M059J (cell line): ENCODE measurements at places on chromosomes 16 and 17.

DNA sequence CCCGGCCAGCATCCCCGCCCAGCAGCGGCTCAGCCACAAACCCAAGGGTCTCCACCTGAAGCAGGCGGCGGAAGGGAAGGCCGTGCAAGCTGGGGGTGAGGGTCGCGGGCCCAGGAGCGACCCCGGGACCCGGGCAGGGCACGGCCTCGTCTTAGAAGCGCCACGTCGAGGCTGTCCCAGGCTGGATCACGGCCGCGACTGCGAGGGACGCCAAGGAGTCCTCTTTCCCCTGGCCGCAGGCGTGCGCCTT is 538 bp upstream of the CCNF start:
- DNase-seq: no peak

GRCh38 chr17:21508211-21508610 is 132.1 kb downstream of the KCNJ12 start:
- no peak for DNase-seq

GRCh38 chr16:89373355-89374110 is 116.8 kb downstream of the ANKRD11 start:
- no peak for DNase-seq

DNA sequence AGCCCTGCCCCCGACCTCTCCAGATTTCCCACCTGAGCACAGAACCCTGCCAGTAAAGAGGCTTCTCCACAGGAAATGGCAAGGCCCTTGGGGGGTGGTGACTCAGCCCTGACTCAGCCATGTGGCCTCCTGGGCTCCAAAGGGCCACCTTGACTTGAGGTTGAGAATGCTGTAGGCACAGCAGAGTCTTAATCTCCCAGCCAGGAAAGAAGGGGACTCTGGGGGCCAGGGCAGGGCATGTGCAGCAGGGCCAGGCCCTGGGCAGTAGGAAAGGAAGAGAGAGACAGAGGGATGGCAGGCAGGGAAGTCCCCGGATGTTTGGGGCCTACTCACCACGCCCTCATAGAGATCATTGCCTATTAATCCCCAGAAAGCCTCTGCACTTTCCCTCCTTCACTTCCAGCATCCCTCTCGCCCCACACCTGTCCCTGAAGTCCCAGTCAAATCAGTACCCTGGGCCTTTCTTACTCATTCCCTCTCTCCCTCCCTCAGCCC is 4.8 kb upstream of the ITGA3 start:
- peak; percentile 99 for DNase-seq

- DNase-seq: peak; percentile 92
Observed at GRCh38 chr17:6523330-6523729, 33.0 kb downstream of the PITPNM3 start.
